NCI-H1105 (cell line): ENCODE measurements at places on chromosomes 11 and 22.

DNA sequence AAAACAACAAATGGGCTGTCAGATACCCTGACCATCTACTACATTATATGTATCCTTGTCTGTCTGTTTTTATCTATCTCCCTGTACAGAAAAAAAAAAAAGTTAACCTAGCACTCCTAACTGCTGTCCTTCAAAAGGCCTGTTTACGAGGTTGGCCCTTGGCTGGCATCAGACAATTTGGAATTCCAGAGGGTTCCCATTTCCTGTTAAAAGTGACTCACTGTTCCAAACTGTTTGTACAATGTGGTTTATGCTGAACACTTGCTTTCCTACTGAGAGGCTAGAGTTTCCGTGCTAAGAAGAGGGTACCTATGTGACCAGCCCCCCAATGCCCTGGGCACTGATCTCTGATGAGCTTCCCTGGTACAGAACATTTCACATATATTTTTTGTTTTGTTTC, 65.9 kb upstream of the HMGXB4 start:
- no peak for DNase-seq

- no peak for DNase-seq
Measured at GRCh38 chr22:36234919-36235318, 4.4 kb downstream of the APOL2 start.

DNA sequence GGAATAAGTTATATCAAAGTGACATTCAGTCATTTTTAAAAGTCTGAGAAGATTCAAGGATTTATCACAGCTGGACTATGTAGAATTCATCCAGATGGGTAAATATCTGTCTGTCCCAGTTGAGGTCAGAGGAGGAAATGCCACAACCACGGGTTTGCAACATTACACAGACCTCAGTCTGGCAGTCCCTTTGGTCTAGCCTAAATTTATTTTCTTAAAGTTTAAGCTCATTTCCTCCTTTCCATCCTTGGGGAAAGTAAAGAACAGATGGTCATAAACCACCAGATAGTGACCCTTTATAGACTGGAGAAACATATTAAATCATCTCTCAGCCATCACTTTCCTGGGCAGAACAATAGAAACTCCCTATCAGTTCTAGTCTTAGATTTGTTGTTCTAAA, 238.4 kb upstream of the DDI1 start:
- no peak for DNase-seq

GRCh38 chr11:98710986-98711385, 309.8 kb upstream of the CNTN5 start:
- DNase-seq = no peak

GRCh38 chr11:134244593-134244992, 8.6 kb downstream of the THYN1 start:
- DNase-seq = no peak

- DNase-seq = peak; percentile 62
Measured at GRCh38 chr11:38791346-38791961, 2193.4 kb upstream of the RAG2 start.
